Stimulated activated naive B cell treated with anti-CD40 and anti-IgM and Interleukin-4, amounts not matched to agents 10 μg/mL and 1 μg/mL and 100 μg/mL, for 72 hours (primary cell): ENCODE measurements at places on chromosomes 2 and 18.

- H3K4me1 ChIP-seq = peaks cover 48% of the 10 kb centered on the region
- H3K4me3 ChIP-seq = peak overlapping the region; percentile 98
- DNase-seq = peak; percentile 58
- H3K36me3 ChIP-seq = peaks cover 15% of the 10 kb centered on the region
- peak overlapping the region; percentile 96 for H3K27ac ChIP-seq
- peaks cover 14% of the 10 kb centered on the region for H3K27me3 ChIP-seq
These were observed 776 bp downstream of the EMILIN2 start for GRCh38 chr18:2847317-2848246.

GRCh38 chr2:85953476-85953875 is 64.7 kb upstream of the ST3GAL5 start:
- no peaks in the 10 kb centered on the region for H3K36me3 ChIP-seq
- H3K27me3 ChIP-seq = no peaks in the 10 kb centered on the region
- no peak for DNase-seq
- no peak overlapping the region for H3K27ac ChIP-seq
- peaks cover 4% of the 10 kb centered on the region for H3K4me1 ChIP-seq

GRCh38 chr2:26001743-26002351 is 19.6 kb upstream of the KIF3C start:
- DNase-seq = no peak
- no peak overlapping the region for H3K4me3 ChIP-seq
- peaks cover 15% of the 10 kb centered on the region for H3K27me3 ChIP-seq
- no peaks in the 10 kb centered on the region for H3K36me3 ChIP-seq
- peaks cover 8% of the 10 kb centered on the region for H3K4me1 ChIP-seq

DNA sequence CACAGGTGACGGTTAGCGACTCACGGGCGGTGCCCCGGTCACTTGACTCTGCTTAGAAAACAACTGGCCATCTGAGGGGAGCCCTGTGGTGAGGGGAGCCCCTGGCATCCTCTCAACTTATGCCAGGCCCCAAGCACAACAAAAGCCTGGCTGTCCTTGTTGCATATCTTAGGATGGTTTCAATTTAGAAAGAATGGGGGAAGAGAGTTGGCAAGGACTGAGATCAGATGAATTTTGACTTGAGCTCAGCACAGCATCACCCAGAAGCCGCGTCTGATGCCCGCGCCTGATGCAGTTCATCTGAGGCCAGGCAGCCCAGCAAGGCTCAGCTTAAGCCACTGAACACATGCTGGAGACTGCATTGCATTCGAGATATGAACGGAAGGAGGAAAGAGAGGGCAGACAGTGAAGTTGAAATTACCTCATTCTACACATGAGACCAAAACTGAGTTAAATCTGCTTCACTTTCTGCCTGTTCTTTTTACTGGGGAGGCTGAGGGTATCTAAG is 36.8 kb downstream of the MYT1L start:
- no peaks in the 10 kb centered on the region for H3K36me3 ChIP-seq
- no peak overlapping the region for H3K4me3 ChIP-seq
- peaks cover 5% of the 10 kb centered on the region for H3K27me3 ChIP-seq
- no peak for DNase-seq

DNA sequence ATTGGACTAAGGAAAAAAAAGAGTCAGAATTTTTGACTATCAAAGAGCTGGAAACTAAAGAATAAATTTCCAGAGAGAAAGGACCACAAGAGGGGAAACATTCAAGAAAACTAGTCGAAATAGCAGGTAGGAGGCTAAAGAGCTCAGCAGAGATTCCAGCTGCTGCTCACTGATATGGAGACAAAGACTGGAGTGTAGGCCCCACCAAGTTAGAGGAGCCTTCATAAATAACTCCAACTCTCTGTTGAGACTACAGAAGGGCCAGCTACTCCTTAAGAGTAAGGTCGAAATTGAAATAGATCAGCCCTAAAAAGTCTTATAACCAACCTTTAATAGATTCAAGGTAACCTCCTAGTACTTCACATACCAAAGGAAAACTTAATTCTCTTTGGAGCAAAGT is 31.1 kb downstream of the SS18 start:
- H3K4me1 ChIP-seq = peaks cover 2% of the 10 kb centered on the region
- no peak for DNase-seq
- H3K27me3 ChIP-seq = no peaks in the 10 kb centered on the region
- H3K36me3 ChIP-seq = peaks cover 32% of the 10 kb centered on the region
- H3K4me3 ChIP-seq = no peak overlapping the region

- no peak for DNase-seq
- no peak overlapping the region for H3K4me3 ChIP-seq
- no peaks in the 10 kb centered on the region for H3K36me3 ChIP-seq
- H3K4me1 ChIP-seq = no peaks in the 10 kb centered on the region
- H3K27ac ChIP-seq = no peak overlapping the region
These were observed 71.0 kb upstream of the MMADHC start for GRCh38 chr2:149658553-149658952.

DNA sequence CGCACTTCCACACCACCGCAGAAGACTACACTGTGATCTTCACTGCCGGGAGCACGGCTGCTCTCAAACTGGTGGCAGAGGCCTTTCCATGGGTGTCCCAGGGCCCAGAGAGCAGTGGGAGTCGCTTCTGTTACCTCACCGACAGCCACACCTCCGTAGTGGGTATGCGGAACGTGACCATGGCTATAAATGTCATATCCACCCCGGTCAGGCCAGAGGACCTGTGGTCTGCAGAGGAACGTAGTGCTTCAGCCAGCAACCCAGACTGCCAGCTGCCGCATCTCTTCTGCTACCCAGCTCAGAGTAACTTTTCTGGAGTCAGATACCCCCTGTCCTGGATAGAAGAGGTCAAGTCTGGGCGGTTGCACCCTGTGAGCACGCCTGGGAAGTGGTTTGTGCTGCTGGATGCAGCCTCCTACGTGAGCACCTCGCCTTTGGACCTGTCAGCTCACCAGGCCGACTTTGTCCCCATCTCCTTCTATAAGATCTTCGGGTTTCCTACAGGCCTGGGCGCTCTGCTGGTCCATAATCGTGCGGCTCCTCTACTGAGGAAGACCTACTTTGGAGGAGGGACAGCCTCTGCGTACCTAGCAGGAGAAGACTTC is 12.5 kb downstream of the MOCOS start:
- H3K36me3 ChIP-seq = no peaks in the 10 kb centered on the region
- H3K27ac ChIP-seq = no peak overlapping the region
- peaks cover 12% of the 10 kb centered on the region for H3K27me3 ChIP-seq
- no peak overlapping the region for H3K4me3 ChIP-seq
- H3K4me1 ChIP-seq = no peaks in the 10 kb centered on the region

DNA sequence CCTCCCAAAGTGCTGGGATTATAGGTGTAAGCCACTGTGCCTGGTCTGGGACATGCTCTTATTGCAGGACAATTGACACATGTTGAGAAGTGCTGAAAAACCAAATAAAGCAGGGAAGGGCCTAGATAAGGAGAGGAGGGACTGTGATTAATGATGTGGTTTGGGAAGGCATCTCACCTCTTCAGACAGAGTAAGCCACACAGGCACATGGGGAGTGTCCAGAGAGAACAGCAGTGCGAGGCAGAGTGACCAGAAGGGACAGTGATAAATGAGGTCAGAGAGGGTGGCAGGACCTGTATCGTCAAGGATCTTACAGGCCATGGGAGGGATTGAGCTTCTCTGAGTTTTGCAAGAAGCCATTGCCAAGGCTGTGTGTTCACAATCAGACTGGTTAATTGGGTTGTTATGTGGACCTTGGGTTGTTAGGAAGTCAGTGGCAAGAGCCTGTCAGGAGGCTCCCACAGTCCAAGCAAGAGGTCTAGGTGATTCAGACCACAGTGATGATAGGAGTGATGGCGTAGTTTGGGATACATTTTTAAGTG is 58.5 kb downstream of the EIF5B start:
- peaks cover 30% of the 10 kb centered on the region for H3K36me3 ChIP-seq
- H3K27me3 ChIP-seq = no peaks in the 10 kb centered on the region
- peak overlapping the region; percentile 1 for H3K27ac ChIP-seq
- H3K4me3 ChIP-seq = no peak overlapping the region

- DNase-seq = no peak
- peaks cover 16% of the 10 kb centered on the region for H3K36me3 ChIP-seq
- peaks cover 6% of the 10 kb centered on the region for H3K4me1 ChIP-seq
- no peak overlapping the region for H3K27ac ChIP-seq
These were observed 103.1 kb downstream of the DTNB start for GRCh38 chr2:25570161-25570845.

- H3K36me3 ChIP-seq = no peaks in the 10 kb centered on the region
- no peak for DNase-seq
- H3K4me1 ChIP-seq = no peaks in the 10 kb centered on the region
- H3K4me3 ChIP-seq = no peak overlapping the region
- H3K27ac ChIP-seq = no peak overlapping the region
These were observed 165.2 kb downstream of the SH3BP4 start for GRCh38 chr2:235116885-235117492.

GRCh38 chr2:162061021-162061420 is 13.0 kb downstream of the DPP4 start:
- no peak overlapping the region for H3K27ac ChIP-seq
- no peak for DNase-seq
- peaks cover 4% of the 10 kb centered on the region for H3K27me3 ChIP-seq
- no peaks in the 10 kb centered on the region for H3K36me3 ChIP-seq
- H3K4me1 ChIP-seq = peaks cover 16% of the 10 kb centered on the region

DNA sequence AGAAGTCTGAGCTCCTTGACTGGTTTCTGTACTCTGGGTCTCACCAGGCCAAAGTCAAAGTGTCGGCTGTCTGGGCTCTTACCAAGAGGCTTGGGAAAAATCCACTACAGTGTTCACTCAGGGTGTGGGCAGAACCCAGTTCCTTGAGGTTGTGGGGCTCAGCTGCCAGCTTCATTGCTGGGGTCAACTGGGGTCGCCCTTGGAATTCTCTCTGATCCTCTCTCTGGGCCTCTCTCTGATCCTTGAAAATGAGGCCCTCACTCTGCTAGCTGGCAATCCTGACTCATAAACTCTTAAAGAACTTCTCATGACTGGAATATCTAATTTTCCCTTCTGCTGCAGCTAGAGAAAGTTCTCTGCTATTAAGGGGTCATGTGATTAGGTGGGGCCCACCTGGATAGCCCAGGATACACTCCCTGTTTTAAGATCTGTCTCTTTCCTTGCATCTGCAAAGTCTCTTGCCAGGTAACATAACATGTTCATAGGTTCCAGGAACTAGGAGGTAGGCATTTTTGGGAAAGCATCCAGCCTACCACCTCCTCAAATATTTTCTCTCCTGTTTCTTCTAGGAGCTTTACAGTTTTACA is 66.3 kb downstream of the SP110 start:
- H3K4me1 ChIP-seq = peaks cover 32% of the 10 kb centered on the region
- H3K27ac ChIP-seq = no peak overlapping the region
- H3K4me3 ChIP-seq = no peak overlapping the region
- H3K27me3 ChIP-seq = no peaks in the 10 kb centered on the region
- peaks cover 15% of the 10 kb centered on the region for H3K36me3 ChIP-seq
- no peak for DNase-seq

DNA sequence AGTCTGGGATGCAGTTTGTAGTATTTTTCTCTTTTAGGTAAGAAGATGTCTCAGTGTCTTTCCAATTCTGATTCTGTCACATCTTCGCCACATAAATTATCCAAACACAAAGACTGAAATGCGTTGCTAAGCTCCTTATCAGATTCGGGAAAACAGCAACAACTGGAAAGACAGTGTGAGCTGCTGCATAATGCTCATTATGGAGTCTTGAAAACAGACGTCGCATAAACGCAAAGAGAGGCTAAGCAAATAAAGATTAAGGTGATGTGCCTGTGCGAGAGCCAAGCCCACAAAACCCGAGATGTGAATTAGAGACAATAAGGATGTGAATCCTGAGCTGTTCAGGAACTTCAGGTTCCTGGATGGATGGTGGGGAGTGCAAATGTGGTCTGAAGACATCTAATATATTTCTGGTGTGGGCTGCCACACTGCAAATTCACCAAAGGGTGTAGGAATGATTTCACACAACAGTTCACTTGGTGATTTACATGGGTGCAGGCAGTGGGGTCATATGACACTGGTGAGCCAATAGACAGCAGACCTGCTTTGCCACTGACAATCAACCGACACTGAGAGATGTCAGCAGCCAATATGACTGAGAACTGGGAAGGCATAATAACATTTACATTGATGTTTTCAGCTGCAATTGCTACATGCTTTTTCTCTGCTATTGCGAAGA is 195.8 kb downstream of the MTX2 start:
- H3K4me3 ChIP-seq = no peak overlapping the region
- no peaks in the 10 kb centered on the region for H3K36me3 ChIP-seq
- H3K27me3 ChIP-seq = peaks cover 34% of the 10 kb centered on the region
- no peak overlapping the region for H3K27ac ChIP-seq
- no peak for DNase-seq

DNA sequence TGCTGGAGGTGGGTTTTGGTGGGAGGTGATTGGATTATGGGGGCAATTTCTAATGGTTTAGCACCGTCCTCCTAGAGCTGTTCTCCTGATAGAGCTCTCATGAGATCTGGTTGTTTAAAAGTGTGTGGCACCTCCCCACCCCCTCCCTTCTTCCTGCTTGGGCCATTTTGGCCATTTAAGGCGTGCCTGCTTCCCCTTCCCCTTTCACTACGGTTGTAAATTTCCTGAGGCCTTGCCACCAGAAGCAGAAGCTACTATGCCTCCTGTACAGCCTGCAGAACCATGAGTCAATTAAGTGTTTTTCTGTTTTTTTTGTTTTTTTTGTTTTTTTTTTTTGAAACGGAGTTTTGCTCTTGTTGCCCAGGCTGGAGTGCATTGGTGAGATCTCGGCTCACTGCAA is 335.7 kb upstream of the HS6ST1 start:
- H3K27ac ChIP-seq = peak overlapping the region; percentile 80
- no peaks in the 10 kb centered on the region for H3K27me3 ChIP-seq
- DNase-seq = peak; percentile 33
- H3K4me3 ChIP-seq = peak overlapping the region; percentile 39
- peaks cover 19% of the 10 kb centered on the region for H3K4me1 ChIP-seq

DNA sequence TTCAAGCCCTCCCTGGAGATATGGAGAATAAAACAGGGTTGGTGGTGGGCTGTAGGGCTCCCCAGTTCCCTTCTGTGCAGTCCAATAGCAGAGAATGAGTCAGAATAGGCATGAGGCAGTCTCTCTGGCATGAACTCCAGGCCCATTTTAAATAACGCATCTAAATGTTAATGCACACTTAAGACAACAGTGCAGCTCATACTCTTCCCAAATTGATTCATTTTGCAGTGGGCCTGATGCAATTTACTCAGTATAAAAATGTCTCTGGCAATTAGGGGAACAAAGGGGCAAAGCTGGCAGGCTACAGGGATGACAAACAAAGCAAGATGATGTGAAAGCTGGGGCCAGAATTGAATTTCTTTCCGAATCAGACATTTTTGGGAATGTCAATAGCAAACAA is 402.8 kb downstream of the CLIP4 start:
- no peak overlapping the region for H3K27ac ChIP-seq
- peaks cover 4% of the 10 kb centered on the region for H3K27me3 ChIP-seq
- H3K4me3 ChIP-seq = no peak overlapping the region
- H3K4me1 ChIP-seq = no peaks in the 10 kb centered on the region
- H3K36me3 ChIP-seq = no peaks in the 10 kb centered on the region
- no peak for DNase-seq

GRCh38 chr18:79384834-79385233 is 10.9 kb upstream of the NFATC1 start:
- H3K36me3 ChIP-seq = peaks cover 6% of the 10 kb centered on the region
- H3K27me3 ChIP-seq = no peaks in the 10 kb centered on the region
- H3K4me3 ChIP-seq = no peak overlapping the region
- peaks cover 45% of the 10 kb centered on the region for H3K4me1 ChIP-seq
- DNase-seq = no peak

- no peak for DNase-seq
- no peak overlapping the region for H3K27ac ChIP-seq
- H3K4me3 ChIP-seq = no peak overlapping the region
- no peaks in the 10 kb centered on the region for H3K4me1 ChIP-seq
- no peaks in the 10 kb centered on the region for H3K36me3 ChIP-seq
- H3K27me3 ChIP-seq = peaks cover 26% of the 10 kb centered on the region
These were observed 41.5 kb upstream of the OTOS start for GRCh38 chr2:240182001-240182400.

- no peak for DNase-seq
- no peak within 1 kb of the TSS for H3K27ac ChIP-seq
- no peaks in the 10 kb centered on the region for H3K27me3 ChIP-seq
- no peaks in the 10 kb centered on the region for H3K4me1 ChIP-seq
These were observed at the start of gene C2orf80 for GRCh38 chr2:208189810-208190503. C2orf80 (minus strand) TSS chr2:208190030; CDS start chr2:208186986, 3,044 bp downstream.
